ENCODE measurements at places on chromosomes 11 and 22.

GRCh38 chr22:43279867-43280522 lies 63.2 kb downstream of the SCUBE1 start:
- DNase-seq, result no peak

DNA sequence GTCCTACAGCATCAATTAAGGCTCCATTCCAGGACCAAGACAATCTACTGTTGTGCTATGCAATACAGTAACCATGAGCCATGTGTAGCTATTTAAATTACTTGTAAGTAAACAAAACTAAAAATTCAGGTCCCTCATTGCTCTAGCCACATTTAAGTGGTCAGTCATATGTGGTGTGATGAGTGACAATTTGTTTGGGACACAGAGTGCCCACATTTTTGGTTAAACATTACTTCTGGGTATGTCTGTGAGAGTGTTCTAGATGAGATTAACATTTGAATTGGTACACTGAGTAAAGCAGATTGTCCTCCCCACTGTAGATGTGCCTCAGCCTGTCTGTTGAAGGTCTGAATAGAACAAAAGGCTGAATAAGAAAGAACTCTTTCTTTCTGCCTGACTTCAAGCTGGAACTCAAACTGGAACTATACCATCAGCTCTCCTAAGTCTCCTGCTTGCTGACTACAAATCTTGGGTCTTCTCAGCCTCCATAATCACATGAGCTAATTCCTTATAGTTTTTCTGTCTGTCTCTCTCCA lies 15.8 kb downstream of the KBTBD3 start:
- no peak for DNase-seq

DNA sequence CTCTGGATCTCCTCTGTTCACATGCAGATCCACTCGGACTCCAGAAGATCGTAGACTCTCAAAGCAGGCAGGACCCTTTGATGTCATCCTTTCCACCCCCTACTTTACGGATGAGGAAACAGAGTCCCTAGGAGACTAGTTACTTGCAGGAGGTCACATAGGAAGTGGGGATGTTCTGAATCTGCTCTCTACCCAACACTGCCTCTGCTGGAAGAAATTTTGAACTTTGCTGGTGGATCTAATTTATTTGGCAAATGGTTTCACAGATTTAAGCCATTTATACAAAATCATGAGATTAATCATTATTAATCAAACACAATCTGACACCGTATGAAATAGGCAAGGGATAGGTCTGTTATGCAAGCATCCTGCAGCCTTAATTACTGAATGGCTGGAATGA lies 55.0 kb upstream of the USP47 start:
- no peak for DNase-seq

DNA sequence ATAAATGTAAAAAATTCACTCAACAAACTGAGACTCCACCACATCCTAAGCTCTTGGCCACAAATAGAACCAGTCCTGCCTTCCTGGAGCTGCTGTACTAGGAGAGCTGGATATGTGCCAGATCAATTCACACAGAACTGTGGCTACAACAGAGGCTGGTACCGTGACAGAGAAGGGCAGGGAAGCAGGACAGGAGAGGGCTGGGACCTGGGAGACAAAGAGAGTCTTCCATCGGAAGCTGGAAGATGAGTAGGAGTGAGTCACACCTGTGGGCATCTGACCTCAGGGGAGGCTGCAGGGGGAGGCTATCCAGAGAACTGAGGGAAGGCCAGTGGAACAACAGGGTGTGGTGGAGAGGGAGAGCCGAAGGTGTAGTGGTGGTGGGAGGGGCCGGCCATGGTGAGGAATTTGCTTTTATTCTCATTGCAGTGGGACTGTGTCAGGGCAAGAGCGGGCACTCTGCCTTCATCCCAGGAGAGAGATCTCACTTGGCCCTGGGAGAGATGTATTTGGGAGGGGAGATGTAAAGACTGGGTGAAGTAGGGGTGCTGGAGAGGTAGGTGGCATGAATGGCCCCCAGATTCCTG lies 1.9 kb upstream of the LTBP3 start:
- no peak for DNase-seq

DNA sequence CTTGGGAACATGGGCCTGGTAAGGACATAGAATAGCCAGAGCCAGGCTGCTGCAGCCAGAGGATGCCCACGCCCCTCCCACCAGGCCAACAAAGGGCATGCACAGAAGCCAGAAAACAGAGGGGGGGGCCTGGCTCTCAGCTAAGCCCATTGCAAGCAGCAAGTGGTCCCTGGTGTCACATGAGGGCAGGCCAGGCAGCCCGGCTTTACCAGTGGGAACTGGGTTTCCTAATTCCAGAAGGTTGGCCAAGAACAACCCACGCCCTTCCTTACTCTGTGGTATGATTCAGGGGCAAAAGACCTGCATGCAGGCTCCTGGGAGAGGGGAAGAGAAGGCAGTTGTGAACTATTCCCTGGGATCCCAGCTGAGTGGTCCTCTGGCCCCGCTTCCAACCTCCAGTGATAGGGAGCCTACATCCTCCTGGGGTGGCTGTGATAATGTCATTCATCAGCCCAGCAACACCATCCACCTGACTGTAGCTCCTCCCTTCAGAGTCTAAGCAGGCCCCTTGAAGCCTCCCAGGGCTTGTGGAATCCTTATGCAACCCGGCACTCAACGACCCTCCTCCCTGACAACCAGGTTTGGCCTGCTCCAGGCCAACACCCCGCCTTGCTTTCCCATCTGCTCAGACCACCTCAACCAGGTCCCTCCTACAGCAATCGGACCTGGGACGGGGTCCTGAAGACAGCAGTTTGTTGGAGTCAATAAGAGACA lies 62.1 kb upstream of the LMO1 start:
- DNase-seq, result no peak

- no peak for DNase-seq
Observed at GRCh38 chr11:72305891-72306585, 62.1 kb upstream of the PHOX2A start.

DNA sequence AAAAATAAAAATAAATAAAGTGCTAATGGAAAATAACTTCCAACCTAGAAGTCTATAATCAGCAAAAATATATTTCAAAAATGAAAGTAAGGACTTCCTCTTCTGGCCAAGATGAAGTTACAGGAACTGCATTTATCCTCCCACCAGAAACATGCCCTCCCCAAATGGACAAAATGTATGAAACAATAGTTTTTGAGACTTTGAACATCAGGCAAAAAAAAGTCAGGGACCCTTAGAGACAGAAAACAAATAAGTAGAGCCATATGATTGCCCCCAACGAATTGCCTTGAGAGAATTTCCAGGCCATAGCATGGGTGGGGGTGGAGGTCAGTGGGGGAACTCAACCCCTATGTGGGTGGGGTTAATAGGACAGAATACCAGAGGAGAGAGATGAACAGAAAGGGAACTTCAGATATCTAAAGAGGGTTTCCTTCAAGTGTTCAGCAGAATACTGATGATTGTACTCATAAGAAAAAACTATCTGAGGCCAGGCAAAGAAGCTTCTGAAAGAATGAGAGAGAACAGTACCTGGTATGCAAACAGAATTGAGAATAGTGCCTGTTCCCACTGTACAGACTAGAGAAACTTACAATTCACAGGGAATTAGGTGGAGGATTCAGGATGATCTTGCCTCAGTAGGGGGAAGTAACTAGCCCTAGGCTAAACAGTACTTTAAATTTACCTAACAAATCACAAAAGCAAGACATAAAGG lies 26.6 kb upstream of the IL10RA start:
- DNase-seq, result no peak

GRCh38 chr11:29634744-29635143 lies 382.1 kb downstream of the KCNA4 start:
- no peak for DNase-seq

GRCh38 chr22:48722661-48723060 lies 1105.0 kb downstream of the BRD1 start:
- no peak for DNase-seq

DNA sequence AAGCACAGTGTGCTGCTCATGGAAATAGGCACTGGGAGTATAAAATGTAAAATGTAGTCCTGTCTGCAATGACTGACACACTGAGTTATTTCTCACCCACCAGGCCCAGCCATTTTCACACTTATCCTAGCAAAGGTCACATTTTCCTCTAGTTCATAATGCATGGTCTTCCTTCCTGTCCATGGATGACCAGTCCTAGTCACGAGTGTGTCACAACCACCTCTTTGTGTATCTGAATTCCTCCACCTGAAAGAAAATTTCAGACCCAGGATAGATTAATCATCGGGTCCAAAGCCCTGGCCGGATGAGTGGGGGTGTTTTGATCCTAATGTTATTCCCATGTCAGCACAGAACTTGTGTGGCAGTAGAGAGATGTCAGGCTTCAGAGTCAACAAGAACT lies at the start of gene MRGPRX4:
TSS of gene MRGPRX4 (plus strand) at position 172 of the 400 bp plus-strand sequence. CDS start 420 bp downstream, outside the sequence.
- no peak for DNase-seq

DNA sequence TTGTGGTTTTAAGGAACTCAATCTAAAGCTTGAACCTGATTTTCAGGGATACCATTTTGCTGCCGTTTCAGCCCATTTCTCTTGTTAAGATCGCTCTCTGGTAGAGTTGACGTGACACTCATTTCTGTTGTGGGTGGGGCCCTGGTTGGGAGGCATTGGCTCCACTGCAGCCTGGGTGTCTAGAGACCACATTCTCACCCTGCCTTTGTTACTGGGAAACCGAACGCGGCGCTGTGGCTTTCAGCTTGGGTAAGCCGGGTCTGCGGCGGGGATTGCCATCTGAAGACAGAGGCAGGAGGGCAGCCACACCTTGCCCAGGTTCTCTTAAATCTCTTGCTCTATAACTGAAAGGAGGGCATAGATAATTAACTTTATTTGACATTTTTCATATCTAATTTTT lies 3.2 kb downstream of the EHF start:
- no peak for DNase-seq

- DNase-seq, result no peak
Observed at GRCh38 chr11:955154-956063, 29.7 kb downstream of the AP2A2 start.

GRCh38 chr11:96197103-96197502 lies 145.9 kb downstream of the MAML2 start:
- DNase-seq, result no peak

GRCh38 chr11:298406-299065 lies 790 bp downstream of the IFITM5 start:
- no peak for DNase-seq

- no peak for DNase-seq
Observed at GRCh38 chr22:48698618-48699017, 1129.1 kb downstream of the BRD1 start.

DNA sequence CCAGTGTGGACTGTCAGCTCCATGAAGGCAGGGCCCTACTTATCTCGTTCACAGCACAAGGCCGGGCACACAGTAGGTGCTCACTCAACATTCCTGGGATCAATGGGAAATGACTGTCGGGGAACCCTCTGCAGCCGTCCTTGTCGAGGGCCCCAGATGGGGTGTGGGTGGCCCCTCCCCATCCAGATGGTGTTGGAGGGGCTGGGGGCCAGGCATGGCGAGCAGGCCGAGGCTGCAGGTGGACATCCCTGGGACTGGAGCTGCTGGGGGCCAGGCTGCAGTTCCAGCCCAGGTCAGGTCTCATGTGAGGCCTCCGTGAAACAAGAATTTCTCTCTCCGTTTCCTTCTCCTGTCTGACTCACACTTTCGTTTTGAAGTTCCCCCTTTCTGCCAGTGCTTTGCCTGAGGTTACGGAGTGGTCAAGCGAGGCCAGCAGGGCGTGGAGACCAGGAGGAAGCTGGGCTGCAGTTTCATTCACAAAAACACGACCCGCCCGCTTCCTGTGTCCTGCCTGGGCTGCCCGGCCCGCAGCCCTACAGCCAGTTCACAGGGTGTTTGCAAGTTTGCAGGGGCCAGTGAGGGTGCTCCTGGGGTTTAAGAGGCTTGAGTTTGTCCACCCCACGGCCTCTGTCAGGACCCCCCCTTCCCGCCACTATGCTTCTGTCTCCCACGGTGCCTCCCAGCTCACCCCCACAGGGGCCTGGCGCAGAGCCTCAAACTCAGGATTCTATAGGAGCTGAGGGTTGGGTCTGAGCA lies 4.5 kb downstream of the MYEOV start:
- DNase-seq, result no peak

- no peak for DNase-seq
Observed at GRCh38 chr11:104161751-104162450, 2.0 kb downstream of the PDGFD start.

DNA sequence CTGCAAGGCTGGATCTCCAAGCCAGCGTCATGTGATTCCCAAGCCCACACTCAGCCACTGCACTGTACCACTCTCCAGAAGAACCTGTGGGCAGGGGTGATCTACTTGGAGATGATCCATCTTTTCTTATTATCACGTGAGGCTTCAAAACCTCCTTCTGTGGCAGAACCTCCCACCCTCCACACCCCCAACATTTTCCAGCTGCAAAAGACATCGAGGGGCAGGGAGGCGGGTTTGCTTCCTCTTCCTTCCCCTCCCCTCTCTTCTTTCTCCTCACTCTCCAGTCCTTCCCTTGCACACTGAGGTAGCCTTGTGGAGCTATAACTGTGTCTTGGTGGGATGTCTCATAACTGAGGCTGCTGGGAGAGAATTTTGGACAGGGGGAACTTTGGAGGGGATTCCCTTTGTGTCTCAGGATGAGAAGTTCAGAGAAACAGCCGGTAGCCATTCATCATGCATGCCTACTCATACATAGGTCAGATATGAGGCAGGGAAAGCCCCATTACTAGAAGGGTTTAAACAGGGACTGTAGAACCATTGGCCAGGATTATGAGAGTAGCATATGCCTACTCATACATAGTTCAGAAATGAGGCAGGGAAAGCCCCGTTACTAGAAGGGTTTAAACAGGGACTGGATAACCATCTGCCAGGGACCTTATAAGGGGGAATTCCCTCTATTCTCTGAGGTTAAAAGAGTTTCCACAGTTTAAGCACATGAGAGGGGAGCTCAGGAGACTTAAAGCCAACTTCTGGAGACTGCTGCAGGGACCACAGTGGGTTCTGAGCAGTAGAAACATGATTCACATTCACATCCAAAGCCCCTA lies 420.7 kb upstream of the CADM1 start:
- no peak for DNase-seq

DNA sequence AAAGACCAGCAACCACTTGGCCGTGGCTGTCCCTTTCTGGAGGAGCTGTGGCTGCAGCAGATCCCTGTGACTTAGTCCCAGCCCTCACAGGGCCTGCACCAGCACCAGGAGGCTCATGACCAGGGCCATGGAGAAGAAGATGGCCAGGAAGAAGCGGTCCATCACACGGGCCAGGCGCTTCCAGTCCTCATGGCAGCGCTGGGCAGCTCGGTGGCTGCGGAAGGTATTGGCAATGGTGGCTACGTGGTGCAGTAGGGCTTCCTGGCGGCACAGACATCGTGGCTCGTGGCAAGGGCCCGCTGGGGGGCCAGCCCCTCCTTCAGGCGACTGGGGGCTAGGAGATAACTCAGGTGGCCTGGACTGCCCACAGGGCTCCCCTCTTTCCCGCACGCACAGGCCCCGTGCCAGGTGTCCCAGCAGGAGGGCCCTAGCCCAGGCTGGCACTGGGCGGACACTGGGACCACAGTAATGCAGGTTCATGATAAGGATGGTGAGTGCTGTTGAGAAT lies 5.1 kb downstream of the CHRNA10 start:
- no peak for DNase-seq

DNA sequence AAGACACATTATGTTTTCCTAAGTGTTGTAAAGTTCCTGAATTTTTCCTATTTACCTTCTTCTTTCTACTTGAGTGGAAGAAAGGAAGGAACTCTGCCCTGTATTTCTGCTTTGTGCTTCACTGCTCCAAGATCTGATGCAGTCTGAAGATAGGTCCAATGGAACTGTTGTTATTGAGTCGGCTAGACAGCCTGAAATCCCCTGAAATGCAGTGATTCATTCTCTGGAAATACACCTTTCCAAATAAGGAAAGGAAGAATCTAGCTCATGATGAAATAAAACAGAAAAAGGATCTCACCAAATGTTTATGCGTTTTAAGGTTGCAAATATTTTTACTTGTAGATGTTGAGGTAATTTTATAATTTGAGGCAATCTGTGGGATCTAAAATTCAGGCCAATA lies 322.8 kb downstream of the GUCY1A2 start:
- no peak for DNase-seq
